ENCODE measurements at places on chromosomes 5 and 9. TPM values are rescaled to one million over a fixed set of nuclear protein-coding genes. Genes with fewer than 3 reads are reported as not detected.

The GNA14 gene
- not detected for polyA plus RNA-seq

The OR1Q1 gene
- polyA plus RNA-seq, result not detected

The SPATA31A3 gene
- not detected for polyA plus RNA-seq

The GPR151 gene
- not detected for polyA plus RNA-seq

The PCDHB2 gene
- polyA plus RNA-seq, result not detected

The ANKRD55 gene
- polyA plus RNA-seq, result 0.20 TPM

The DMGDH gene
- polyA plus RNA-seq, result not detected

The TXNDC8 gene
- not detected for polyA plus RNA-seq

The GDF9 gene
- 0.13 TPM for polyA plus RNA-seq

The MARCOL gene
- polyA plus RNA-seq, result not detected

The FIBCD1 gene
- polyA plus RNA-seq, result not detected

The SRD5A1 gene
- 34.7 TPM for polyA plus RNA-seq

The CDH9 gene
- polyA plus RNA-seq, result not detected

The KIAA0825 gene
- 1.3 TPM for polyA plus RNA-seq

The APBA1 gene
- 1.6 TPM for polyA plus RNA-seq

The TRMT10B gene
- polyA plus RNA-seq, result 9.4 TPM

The TMEM174 gene
- polyA plus RNA-seq, result not detected

The SWI5 gene
- 14.4 TPM for polyA plus RNA-seq

The CDO1 gene
- not detected for polyA plus RNA-seq

The IRX4 gene
- polyA plus RNA-seq, result not detected

The MORN5 gene
- not detected for polyA plus RNA-seq

The TNFSF15 gene
- polyA plus RNA-seq, result 0.11 TPM

The CDC20B gene
- polyA plus RNA-seq, result not detected

The LEAP2 gene
- 0.59 TPM for polyA plus RNA-seq

The LCN12 gene
- not detected for polyA plus RNA-seq

The BICD2 gene
- polyA plus RNA-seq, result 13.8 TPM

The PLPP7 gene
- polyA plus RNA-seq, result 1.8 TPM

The LCN2 gene
- polyA plus RNA-seq, result not detected

The LHFPL2 gene
- polyA plus RNA-seq, result 3.7 TPM
